ENCODE measurements at places on chromosomes 2 and 18. TPM values are rescaled to one million over a fixed set of nuclear protein-coding genes. Genes with fewer than 3 reads are reported as not detected.

DNA sequence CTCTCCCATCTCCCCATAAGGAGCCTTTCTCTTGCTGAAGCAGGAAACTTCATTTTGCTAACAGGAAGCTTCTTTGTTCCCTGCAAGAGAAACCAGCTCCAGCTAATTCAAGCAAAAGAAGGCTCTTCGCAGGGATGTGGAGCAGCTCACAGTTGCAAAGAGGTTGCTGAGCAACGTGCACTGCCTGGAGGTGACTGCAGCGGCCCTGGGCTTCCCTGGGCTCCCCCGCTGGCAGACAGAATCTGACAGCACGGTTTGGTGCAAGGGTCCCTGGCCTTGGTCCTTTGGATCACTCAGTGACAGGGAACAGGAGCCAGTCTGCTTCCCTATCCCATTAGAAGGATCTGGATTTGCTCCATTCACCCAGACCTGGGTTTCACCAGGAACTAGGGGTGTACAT is 25.8 kb downstream of the GPR55 start:
- no peak for DNase-seq

GRCh38 chr2:113105047-113105785 is 22.2 kb upstream of the IL1RN start:
- no peak for DNase-seq

GRCh38 chr18:78586586-78586985 is 393.0 kb upstream of the SALL3 start:
- DNase-seq = no peak

GRCh38 chr2:67616749-67617148 is 219.6 kb downstream of the ETAA1 start:
- no peak for DNase-seq

- DNase-seq = no peak
Measured at GRCh38 chr2:167862782-167863181, 384.6 kb downstream of the STK39 start.

DNA sequence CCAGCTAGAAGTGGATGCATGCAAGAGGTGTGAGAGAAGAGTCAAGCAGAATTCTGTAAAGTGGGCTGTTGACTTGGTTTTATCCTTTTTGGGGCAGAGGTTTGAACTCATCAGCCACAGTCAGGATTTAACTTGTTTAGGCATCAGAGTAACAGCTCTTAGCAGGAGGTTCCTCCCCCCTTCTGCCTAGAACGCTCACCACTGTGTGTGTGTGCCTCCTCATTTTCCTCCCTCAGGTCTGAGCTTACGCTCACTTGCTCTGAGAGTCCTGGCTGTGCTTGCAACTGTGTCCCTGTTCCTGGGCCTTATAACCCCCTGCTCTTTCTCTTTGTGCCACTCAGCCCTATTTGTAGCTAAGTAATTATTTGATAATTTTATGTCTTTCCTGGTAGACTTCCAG is 167.9 kb downstream of the TMEM182 start:
- DNase-seq = no peak

DNA sequence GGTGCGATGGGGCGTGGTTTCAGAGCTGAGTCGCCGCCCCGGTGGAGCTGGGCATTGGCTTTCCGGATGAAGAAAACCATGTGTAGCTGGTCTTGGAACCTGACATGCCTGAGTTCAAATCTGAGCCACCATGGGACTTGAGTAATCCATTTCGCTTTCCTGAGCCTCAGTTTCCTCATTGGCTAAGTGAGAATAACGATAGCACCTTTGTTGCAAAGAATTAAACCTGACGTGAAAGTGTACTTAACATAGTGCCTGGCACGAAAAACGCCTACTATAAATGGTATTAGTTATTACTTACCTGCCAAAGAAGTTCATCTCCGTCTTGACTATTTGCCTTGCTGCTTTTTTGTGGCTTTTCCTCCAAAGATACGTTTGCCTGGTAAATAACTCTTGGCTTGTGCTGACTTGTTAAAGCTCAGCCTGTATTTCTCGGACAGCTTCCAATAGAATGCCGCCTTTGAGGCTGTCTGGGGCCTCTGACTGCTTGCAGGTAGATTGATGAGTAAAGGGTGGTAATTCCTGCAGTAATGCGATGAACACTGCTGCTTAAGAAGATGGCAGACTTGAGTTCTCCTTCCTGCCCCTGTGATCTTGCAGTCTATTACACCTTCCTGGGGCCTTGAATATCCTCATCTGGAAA is 1.3 kb downstream of the CDCA7 start:
- no peak for DNase-seq

- no peak for DNase-seq
Measured at GRCh38 chr18:9609190-9609589, 5.2 kb downstream of the PPP4R1 start.

GRCh38 chr2:226213717-226214116 is 585.9 kb downstream of the IRS1 start:
- DNase-seq = no peak

TUBB6 gene
- total RNA-seq = 8.3 TPM

CACNB4 gene
- total RNA-seq = 0.29 TPM

CCDC178 gene
- total RNA-seq = not detected

Measured in activated CD8-positive, alpha-beta T cell treated with anti-CD3 and anti-CD28 coated beads, Interleukin-2, amount 10 ng/mL, durations not matched to agents 7 days and 5 days (primary cell).